ENCODE measurements at places on chromosomes 2 and 18.
A peak's percentile ranks its signal among the peaks of the same experiment; 100 is the strongest.

DNA sequence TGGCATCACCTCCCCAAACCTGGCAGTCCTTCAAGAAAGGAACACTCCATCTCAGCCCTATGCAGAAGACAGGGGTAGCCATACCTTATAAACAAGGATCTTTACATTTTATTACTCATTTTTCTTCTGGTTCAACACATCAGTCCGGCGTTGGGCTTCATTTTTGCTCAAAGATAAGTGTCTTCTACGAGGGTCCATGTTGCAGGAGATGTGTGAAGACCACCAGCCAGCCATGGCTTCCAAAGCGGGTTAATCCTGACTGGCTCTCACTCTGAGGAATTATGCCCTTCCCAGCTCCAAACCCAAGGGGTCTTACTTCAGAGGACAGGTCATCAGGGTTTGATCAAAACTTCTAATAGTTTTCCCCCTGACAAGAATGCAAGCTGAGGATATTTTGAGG, 23.9 kb upstream of the GNAL start:
- no peak for DNase-seq

DNA sequence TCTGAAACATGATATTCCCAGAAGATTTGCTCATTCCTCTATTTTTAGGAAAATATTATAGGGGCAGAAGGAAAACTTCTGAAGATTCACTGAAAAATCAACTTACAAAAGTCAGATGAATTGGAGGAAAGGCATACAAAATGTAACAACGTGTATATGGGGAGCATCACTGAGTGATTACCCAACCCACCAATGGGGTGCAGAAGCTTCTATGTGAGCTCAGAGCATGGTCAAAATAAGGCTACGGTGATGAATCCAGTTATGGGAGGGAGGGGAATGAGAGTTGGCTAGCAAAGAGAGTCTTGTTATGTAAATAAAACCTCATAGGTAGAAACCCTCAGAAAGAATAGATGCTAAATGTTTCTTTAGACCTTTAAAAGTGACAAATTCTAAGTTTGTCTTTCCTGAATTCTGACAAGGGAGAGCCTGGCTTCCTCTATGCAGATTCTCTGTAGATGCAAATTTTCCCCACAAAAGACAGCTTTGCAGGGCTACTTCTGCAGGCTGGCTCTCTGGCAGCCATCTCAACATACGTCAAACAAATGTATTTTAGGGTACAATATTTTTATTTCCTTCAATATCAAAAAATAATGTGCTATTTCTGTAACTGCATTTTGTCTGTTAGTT, 171.4 kb upstream of the NDUFV2 start:
- DNase-seq = no peak

- no peak for DNase-seq
Observed at GRCh38 chr2:216315802-216316603, 56.3 kb downstream of the MARCHF4 start.

DNA sequence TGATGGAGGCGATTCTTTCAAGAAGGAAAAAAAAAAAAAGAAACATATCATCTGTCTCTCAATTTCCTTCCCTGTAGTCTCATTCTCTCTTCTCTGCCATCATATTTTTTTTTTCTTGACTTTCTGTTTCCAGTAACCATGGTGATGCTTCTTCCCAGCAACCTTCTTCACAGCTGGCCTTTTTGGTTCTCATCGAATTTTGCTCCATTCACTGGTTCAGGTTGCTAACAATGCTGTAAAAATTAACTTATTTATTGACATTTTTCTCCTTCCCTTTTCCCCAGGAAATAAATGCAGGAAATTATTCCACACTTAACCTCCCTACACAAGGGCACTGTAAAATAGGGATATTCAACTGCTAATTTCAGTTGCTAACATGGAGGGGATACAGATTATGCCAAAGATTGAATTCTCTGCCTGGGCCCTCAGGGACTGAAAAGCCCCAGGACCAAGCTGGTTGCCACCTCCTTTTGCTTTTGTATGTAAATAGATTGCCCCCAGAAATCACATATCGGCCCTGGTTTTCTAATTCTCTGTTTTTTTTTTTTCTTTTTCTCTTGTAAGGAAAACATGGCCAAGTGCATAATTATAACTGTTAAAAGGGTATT, 154.7 kb downstream of the MAP2 start:
- DNase-seq = no peak

DNA sequence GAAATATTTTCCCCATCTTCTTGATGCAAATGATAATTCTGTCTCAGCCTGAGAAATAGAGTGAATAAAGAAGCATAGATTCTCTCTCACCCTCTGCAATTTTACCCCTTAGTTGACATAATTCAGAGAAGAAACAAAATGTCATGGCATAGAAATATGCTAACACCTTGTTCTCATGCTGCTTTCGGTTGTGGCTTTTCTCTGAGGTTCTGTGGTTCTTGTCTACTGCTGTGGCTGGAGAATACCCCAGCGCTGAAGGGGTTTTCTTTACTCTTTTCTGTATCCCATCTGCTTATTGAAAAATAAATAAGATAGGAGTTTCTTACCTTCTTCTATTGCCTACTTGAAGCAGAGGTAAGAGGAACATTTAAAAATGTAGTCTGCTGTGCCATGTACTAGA, 15.4 kb upstream of the RAB27B start:
- DNase-seq = no peak

- DNase-seq = peak; percentile 54
Observed at GRCh38 chr2:187547353-187547979, 6.8 kb downstream of the TFPI start.

GRCh38 chr2:76478266-76479035, 767.7 kb upstream of the GCFC2 start:
- peak; percentile 22 for DNase-seq

DNA sequence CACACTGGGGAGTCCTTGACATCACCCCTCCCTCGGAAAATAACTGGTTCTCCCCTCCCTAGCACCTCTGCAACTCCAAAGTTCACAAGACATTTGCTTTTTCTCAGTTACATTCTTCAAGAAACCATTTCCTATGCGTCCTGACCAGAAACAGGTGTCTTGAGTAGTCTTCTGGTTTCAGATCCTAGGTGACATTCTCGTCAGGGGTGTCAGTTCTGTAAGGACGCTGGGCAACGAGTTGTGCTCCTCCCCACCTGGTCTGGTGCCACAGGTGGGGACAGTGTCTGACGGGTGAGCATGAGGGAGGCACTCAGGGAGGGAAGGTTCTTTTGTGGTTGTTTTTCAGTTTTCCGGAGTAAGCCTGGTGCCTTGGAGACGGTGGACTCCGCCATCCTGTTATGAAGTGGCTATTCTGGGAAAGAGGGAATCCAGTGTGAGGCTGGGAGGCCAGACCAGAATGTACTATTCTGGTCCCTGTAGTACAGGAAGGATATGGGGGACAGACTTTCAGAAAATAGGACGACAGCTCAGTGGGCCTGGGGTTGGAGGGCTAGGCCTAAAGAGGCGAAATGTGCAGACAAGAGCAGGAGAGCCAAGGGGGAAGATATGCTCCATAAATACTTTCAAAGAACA, 50.6 kb downstream of the EPAS1 start:
- no peak for DNase-seq

DNA sequence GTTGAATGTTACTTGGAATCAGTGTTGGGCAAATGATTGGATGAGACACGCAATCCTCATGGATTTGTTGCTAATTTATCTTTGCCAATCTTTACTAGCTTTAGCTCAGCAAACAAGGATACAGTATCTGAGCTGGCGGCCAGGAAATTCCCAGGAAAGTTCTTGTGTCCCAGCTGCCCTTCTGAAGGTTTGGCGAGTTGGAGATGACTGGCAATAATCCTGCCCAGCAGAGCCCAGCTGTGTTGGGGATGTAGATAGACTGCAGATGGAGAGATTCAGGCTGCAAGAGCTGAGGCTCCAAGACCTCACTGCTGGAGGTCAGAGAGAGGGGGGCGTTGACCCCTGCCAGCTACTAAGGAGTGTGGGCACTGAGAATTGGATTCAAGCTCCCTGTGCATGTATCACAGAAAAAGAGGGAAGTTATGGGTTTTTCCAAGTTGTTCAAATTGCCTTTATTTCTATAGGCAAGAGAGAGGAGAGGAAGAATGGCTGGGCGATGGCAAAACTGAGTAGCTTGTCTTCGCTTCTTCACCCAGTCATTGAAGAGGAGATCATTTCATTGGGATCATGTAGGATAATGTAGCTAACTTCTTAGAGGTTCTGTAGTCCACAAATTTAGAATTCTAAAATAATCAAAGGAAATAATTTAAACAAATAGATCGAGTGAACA, 506.8 kb upstream of the LRATD1 start:
- DNase-seq = peak; percentile 50

GRCh38 chr18:77145364-77145901, 12.8 kb upstream of the MBP start:
- no peak for DNase-seq

DNA sequence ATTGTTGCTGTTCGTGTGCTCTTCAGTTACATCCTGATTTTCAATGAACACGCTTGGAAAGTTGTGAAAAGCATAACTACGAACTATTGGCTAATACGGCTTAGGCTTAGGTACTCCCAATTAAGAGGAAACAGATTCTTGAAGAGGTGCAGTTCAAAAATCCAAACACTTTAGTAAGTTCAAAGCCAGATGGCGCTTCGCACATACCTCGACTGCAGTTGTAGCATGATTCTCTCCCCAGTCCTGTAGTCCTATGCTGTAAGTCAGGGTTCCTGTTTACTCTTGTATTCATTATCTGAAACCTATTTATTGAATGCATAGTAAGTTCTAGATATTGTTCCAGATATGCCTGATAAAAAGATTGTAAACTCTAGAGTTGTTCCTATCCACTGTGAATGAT, 165.2 kb downstream of the TRIB2 start:
- no peak for DNase-seq

DNA sequence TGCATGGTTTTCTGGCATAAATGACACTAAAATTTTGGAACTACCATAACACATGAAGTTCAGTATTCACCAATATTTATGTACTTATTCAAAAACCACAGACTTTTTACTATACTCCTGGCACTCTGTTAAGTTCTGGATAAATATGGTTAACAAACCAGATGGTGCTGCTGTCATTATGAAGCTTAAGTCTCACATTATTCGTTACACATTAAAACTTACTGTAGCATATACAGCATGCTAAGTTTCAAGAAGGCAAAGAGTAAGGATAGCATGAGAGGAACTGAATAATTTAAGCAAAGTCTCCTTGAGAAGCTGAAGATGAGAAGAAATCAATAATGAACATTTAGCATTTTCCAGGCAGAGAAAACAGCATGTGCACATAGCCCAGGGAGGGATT, 929.5 kb downstream of the NRXN1 start:
- DNase-seq = no peak

DNA sequence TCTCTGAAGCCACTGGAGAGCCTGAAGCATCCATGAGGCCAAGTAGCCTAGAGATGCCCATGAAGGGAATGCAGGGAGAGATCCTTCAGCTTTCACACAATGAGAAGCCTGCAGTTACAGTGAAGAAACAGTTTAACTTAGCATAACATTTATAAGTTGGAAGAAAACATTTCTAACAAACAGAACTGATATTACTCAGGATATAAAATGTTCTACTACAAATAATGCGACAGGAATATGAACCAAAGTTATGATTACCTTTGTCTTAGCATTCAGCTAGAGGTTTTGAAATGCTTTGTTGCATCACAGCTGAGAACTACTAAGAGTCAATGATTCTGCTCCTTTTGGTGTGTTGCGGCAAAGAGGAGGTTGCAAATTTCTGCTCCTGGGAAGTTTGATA, 6.9 kb upstream of the KYNU start:
- DNase-seq = no peak

DNA sequence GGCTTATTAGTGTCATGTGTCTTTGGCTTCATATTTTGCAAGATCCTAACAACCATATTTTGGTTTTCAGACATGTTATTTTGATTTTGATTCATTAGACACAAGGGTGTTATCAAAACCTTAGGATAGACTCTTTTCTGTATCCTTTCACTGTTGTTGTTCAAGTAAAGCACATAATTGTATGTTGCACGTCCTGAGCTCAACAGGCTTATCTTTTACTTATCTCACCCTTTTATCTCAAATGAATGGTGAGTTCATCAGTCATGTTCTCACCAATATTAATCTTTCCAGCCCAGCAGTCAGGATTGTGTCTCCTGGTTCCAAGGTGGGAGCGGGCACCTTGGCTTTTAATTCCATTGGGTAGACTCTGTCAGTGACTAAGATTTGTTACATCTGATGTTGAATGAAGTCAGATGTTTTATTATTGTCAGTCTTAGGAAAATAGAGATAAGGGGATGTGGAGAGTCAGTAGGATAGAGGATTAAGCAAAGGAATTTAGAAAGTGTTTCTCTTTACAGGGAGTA, 11.9 kb downstream of the GPN1 start:
- DNase-seq = no peak

DNA sequence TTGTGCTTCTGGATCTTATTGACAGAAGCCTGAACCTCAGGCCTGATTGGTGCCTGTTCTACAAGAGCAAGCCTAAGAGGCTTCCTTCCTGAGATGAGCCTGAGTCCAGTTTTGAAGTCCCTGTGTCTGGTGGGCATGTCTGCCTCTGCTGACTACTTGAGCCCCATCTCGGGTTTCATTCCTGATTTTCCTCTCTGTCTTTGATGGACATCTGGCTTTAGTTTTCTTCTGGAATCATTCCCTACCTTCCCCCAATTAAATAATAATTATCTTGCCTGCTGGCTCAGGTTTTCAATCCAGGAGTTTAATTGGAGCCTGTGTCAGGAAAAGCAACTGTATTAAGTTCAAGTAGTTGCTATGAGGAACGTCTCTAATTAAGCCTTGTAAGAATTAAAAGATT, 135.5 kb upstream of the MC4R start:
- no peak for DNase-seq

DNA sequence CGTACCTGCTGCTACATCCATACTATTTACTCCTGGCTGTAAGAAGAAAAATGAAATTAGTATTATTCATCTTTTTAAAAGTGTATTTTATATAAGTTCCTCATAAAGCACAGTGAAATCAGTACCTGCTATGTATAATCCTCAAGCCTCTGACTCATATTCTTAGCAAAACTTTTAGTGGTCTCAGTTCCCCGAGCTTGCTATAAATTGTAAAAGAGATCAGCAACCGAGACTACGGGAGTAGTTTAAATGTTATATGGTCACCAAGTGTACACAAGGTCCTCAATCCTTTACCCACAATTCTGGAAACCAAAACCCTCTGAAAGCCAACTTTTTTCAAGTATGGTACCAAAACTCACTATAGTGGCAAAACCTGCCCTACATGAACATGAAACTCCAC, 24.2 kb downstream of the PRPF40A start:
- no peak for DNase-seq

DNA sequence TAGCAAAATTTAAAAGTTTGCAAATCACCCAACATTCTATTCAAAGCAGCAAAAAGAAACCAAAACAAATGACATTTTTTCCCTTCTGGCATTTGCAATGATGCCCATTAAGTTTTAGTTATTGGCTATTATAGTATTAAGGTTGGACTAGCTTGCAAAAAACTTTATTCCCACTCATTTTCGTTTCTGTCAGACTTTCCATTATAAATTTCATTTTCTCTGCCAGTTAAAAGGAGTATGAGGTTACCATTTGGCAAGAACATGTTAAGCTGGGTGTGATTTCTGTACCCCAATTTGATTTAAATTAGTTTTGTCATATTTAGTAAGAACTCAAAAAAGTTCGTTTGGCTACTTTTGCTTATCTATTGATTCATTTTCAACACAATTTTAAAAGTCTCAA, 187.9 kb downstream of the TCF4 start:
- DNase-seq = no peak

- DNase-seq = no peak
Observed at GRCh38 chr2:205361970-205362369, 320.3 kb upstream of the NRP2 start.
